Glomerular endothelial cell (primary cell): ENCODE measurements at places on chromosomes 13 and 19. TPM values are rescaled to one million over a fixed set of nuclear protein-coding genes. Genes with fewer than 3 reads are reported as not detected.

- no peak for DNase-seq
Observed at GRCh38 chr19:35346193-35347052, 1.3 kb upstream of the FFAR1 start.

DNA sequence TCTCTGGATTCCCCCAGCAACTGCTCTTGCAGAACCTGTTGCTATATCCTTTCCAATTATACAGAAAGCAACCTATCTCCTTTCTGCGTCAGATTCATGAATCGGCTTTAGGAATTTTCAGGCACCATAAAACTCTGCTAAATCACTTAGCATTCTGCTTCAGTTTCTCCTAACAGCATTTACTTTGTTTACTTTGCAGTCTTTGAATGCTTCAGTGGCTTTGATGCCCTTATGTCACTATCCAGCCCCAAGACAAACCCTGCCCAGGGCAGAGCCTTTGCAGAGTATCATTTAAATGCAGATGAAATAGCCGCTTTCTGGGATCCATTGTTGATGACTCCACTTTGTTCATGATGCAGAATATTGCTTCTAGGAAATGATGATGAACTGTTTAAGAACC is 43.1 kb downstream of the SLITRK1 start:
- no peak for DNase-seq

- no peak for DNase-seq
Observed at GRCh38 chr13:46679369-46680120, 117.4 kb downstream of the ESD start.

GRCh38 chr13:111335298-111335697 is 14.9 kb downstream of the TEX29 start:
- DNase-seq = no peak

DNA sequence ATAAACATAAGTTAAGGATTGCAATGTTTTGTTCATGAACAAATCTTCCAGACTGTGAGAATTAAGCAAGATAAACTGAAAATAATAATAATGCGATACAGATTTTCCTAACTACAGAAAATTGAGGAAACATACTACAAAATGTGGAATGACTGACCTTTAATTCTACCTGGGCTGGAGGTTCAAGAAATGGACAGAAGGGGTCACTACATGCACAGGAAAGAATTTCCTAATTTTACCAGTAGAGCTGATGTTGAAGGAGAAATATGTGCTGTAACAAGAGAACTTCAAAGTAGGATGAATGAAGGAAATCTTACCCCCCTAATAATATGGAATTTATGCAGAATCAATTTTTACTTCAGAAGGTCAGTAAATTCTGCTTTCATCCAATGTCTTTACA is 62.3 kb downstream of the ZNF627 start:
- DNase-seq = no peak

DNA sequence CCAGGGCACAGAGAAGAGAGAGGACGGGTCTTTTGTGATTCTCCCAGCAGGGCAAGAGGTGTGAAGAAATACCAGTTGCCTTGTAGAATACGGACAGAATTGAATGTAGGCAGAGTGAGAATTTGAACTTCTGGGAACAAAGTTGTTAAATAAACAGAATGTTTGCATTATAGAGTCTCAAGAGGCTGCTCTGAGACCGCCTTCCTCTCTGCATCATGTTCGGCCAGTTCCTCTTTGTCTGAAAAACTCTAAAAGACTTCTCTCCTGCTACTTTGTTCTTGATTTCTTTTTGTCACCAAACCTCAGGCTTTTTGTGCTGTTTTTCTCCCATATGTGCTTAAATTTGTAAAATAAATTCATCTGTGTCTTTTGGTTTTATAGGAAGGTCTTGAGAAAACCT is 256.4 kb downstream of the DLEU7 start:
- no peak for DNase-seq

- no peak for DNase-seq
Observed at GRCh38 chr19:14407605-14408484, 11.3 kb downstream of the DDX39A start.

GRCh38 chr13:102913914-102914313 is 68.1 kb downstream of the ERCC5 start:
- DNase-seq = peak; percentile 34

DNA sequence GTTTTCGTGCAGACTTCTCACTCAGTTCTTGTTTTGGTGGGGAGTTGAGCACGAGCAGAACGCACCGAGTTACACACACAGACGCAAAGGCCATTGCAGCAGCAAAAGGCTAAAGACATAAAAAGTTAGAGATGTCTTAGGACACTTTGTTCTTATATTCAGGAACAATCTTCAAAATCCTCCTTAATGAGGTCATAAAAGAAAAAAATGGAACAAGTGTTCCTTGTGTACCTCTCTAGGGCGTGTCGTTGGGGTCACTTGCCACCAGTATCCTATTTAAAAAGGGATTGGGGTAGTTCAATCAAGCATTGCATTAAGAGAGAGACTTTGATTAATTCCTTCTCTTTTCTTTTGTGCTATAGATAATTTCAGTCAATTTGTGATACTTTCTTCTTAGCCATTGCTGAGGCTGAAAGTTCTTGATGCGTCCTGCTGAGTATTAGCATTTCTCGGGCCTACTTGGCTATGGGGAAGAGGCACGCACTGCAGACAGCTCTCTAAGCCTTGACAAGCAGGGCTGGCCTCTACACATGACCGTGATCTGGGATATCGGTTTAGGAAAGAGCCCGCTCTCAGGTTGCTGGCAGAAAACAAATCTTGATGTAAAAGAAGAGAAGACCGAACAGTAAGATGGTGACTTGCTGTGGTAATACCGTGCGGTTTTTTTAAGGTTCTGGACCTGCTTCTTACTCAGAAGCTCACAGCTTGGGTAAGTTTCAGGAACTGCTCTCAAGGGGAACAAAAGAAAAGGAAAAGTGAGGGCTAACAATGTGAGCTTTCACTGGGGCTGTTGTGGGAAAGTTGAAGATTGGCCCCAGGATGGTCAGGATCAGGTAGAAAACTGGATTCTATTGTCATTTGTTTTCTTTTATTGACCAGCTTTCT is 223.6 kb downstream of the TM9SF2 start:
- DNase-seq = no peak

- no peak for DNase-seq
Observed at GRCh38 chr13:111637365-111637764, 316.9 kb downstream of the TEX29 start.

- no peak for DNase-seq
Observed at GRCh38 chr13:21071015-21071414, 9.6 kb upstream of the LATS2 start.

GRCh38 chr13:102897371-102898138 is 51.7 kb downstream of the ERCC5 start:
- DNase-seq = no peak

GRCh38 chr13:28494504-28494777 is 487 bp downstream of the FLT1 start:
- DNase-seq = no peak

DNA sequence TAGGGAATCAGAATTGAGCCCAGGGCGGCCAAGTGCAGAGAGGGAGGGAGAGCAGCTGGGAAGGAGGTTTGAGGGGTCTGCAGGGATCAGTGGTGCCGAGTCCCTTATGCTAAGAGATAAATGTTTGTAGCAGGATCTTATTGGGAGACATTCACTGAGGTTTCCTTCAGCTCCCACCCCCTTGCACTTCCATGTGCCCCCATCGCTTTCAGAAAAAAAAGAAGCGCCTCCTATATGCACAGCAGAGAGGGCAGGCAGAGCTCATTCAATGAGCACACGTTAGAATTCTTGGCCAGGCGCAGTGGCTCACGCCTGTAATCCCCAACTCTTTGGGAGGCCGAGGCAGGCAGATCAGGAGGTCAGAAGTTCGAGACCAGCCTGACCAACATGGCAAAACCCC is 28.0 kb downstream of the CYP4F2 start:
- no peak for DNase-seq

DNA sequence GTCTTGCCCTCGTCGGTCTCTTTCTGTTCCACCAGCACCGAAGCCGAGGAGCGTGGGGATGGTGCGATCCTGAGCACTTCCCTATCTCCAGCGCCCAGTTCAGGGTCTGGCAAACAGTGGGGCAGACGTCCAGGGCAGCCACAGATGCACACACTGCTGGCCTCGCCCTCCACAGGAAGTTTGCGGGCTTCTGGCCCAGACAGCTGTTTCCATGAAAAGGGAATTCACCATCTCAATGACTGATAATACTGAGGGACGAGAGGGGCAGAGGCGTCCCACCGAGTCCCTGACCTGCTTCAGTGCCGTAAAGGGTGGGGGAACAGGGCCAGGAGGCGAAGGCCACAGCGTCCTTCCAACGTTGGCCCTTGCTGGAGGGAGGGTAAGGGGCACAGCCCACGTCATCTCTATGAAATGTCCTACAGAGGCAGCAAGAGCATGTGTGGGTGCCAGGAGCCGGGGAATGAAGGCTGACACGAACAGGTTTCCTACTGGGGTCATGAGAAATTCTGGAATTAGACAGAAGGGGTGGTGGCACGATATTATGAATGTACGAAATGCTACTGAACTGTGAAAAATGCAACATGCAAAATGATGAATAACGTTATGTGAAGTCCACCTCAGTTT is 19.5 kb downstream of the SHC2 start:
- DNase-seq = no peak

DNA sequence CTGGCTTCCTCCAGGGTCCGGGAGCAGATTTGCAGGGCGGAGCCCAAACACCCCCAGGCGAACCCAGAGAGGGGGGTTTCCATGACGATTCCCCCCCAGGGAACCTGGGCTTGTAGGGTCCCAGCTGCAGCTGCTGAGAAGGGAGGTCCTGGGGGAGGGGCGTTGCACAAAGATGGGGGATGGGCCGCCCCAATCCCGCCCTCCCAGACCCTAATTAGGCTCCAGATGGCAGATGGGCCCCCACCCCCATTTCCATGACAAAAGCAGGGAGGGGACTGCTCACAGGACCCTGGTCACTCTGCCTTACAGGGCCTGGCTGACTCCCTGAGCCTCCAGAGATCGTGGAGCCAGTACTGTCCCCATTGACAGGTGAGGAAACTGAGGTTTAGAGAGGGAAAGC is 15.2 kb downstream of the ELAVL3 start:
- no peak for DNase-seq

DNA sequence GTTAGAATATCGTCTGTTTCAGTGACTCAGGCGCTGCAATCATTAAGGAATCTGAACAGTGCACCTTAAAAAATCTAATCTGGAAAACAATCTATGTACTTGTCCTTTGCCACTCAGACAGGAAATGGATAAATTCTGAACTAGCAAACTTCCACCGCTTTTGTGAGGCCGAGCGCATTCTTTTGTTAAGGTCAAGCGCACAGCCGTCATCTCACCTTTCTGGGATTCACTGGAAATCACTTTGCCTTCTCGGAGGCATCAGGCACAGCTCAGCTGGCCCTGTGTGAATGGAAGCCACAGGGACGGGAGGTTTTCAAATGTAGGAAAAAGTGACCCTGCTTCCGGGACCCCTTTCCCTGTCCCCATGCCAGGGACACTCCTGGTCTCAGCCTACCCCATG is 28.2 kb upstream of the SPACA7 start:
- DNase-seq = no peak

Gene NDUFA7
- 56.3 and 58.9 TPM in 2 replicates for total RNA-seq

Gene RNF17
- total RNA-seq = 0.58 TPM in 1 of 2 replicates, not detected in the other

Gene PPM1N
- 1.1 TPM in 1 of 2 replicates, not detected in the other for total RNA-seq

Gene FNDC3A
- 40.5 and 41.5 TPM in 2 replicates for total RNA-seq

Gene ZNF772
- total RNA-seq = 11.3 and 13.4 TPM in 2 replicates

Gene ZNF154
- 1.1 and 4.2 TPM in 2 replicates for total RNA-seq

Gene PNMA8A
- total RNA-seq = 0.53 and 3.3 TPM in 2 replicates
